ENCODE measurements at places on chromosomes 6 and 20.

GRCh38 chr6:5153186-5153585 lies 68.0 kb downstream of the PPP1R3G start:
- no peak for DNase-seq

DNA sequence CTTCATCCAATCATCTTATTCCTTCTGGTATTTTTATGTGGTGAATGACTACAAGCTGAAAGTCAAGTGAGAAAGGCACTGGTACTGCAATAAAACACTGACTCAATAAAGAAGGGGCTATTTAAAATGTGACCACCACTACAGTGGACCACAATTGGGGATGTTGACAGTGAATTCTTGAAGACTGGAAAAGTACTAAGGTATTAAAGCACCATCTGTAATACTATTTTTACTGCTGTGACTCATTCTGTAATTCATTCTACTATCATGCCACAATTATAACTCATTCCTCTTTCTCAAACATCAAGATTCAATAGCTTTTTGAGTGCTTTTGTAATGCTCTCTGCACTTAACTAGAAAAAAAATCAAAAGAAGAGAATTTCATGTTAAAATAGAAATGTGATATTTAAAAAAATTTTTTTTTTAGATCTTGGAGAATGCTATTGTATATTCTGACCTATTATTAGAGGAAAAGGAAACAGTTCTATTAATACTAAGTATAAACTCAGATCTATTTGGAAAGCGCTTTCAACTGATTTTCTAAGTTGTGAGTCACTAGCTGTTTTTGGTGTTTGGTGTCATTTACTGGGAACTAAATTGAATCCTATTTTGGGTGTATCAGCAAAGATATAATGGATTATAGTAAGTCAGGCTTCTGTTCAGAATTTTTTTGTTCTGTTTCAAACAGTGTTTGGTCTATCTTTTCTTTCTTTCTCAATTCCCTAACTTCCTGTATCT lies 104.7 kb upstream of the TMEM170B start:
- DNase-seq, result no peak

DNA sequence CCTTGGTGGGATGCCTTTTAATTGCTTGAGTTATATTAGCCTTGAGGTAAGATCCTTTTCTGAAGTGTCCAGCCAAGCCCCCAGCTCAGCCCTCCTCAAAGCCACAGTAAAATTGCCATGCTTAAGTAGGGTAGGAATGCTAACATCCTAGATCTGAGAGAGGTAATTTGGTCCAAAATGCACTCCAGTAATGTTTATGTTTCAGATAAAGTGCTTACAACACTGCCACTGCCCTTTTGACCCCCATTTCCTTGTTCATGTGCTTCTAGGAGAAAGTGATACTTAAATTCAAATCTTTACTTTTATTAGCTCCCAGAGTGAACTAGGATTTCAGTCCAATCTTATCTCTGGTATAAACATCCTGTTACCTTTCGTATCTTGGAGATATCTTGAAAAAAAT lies 318.0 kb downstream of the BMP2 start:
- DNase-seq, result no peak

- DNase-seq, result no peak
These were observed 4.5 kb downstream of the FOXO3 start for GRCh38 chr6:108565091-108565766.

DNA sequence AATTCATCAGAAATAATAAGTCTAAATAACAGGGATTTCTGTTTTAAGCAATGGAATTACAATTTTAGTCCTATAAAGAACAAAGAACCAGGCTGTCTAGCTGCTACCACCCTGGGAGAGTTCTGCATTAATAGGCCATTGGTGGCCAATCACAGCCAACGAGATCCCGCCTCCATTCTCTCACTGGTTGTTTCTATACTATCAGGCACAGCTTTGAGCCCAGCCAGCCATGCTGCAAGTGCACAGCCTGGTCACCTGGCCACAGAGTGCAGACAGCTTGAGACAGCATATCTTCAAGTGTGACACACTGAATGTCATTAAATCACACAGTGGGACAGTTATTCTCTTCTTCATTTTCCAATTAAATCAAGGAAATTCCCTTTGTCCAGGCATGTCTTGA lies 16.1 kb upstream of the RAB22A start:
- DNase-seq, result no peak

DNA sequence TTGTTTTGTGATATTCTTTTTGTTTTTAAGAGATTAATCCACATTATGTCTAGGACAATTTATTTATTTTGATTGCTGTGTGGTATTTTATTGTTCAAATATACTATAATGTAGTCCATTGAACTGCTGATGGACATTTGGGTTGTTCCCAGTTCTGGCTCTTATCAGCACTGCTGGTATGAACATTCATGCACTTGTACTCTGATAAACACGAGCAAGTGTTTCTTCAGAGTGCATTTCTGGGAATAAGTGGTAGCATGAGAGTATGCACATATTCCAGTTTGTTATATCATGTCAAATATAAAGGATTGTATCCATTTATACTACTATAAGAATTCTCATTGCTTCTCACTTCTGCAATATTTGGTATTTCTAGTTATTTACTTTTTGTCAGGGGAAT lies 7.1 kb downstream of the CALHM6 start:
- no peak for DNase-seq

GRCh38 chr6:102407886-102408741 lies 1014.6 kb downstream of the GRIK2 start:
- DNase-seq, result no peak

DNA sequence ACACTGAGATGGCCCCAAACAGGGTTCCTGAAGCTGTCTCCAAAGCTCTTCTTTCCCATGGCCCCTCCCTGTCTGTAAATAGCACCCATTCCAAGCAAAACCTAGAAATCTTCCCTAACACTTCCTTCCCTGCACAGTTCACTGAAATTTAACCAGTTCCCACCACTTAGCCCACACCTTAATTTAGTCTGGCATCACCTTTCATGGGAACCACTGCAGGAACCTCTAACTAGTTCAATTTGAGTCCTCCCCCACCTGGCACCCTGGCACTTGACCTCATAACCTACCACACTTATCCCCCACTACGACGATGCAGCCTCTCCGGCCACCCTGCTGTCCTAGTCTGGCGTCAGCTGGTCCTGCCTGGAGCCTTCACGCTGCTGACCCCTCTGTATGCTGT lies 278.7 kb downstream of the GMDS start:
- DNase-seq, result no peak

DNA sequence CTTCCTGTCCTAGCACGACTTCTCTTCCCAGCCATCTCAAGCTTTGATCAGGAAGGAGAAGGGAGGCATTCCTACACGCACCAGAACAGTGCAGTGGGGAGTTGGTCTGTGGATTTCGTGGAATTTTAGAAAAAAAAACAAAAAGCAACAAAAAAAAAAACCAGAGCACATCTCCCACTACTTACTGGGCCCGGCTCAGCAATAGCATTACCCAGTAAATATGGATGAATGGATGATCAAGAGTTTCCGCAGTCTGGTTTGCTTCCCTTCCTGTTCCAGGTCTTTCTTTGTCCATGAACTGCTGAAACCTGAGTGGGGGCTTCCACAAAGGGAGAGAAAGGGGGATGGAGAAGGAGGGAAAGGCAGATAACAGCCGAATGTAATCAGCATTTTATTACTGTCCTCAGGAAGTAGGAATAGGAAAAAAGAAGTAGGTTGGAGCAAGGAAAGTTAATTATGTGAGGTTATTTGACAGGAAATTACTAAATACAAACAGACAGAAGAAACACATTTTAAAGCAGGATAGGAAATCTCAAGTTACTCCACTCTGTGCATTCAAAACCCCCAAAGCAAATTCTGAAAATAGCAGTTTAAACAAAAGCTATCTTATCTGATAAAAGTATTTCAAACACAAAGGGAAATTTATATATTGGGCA lies 349.0 kb downstream of the PRL start:
- no peak for DNase-seq

DNA sequence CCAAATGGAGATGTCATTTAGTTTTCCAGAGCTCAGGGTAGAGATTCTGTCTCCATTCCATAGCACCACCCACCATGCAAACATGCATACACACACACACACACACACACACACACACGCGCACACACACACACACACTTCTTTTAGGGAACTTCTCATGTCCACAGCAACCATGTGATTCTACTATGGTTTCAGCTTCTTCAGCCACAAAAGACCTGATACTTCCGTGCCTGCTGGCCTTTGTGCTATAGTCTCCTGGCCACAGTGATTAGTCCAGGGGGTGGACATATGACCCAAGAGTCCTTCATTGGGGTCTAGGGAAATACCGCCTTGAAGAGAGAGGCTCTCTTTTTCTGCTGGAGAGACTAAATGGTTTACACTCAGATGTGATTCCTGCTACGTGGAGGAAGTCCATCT lies 53.5 kb downstream of the CARMIL1 start:
- no peak for DNase-seq

GRCh38 chr20:10551732-10552724 lies 116.9 kb downstream of the SLX4IP start:
- DNase-seq, result no peak

DNA sequence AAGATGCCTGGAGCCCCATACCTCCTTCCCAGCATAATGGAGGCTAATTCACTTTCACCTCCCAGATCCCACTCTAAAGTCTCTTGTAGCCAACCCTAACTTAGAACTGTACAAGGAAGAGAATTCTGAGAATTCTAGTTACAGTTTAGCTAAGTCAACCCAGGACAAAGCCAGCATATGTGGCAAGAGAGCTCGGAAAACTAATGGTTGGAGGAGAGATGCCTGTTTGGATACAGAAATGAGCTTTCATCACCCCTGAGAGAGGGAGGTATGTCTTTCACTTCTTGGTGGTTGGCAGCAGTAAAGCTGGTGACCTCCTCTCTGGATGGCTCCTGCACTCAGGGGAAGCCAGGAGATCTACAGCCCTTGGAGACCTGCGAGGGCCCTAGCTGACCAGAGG lies 252.6 kb upstream of the SUPT3H start:
- DNase-seq, result no peak

GRCh38 chr6:49662892-49663261 lies 26.2 kb upstream of the RHAG start:
- DNase-seq, result no peak

GRCh38 chr6:113959235-113959634 lies 11.7 kb downstream of the HDAC2 start:
- DNase-seq, result no peak

DNA sequence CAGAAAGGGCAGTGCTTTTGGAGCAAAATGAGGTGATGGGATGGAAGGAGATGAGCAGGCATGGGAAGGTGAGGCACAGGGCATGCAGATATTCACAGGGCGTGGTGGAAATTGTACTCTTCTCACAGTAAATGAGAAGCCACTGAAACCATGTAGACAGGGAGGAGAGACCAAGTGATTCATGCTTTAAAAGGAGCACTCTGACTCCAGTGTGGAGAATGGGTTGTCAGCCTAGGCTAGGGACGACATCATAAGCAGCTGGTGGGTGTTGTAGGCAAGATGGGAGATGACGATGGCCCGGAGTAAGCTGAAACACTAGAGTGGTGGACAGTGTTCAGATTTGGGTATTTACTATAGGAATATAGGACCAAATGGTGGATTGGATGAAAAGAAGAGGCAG lies 18.4 kb downstream of the PDE7B start:
- no peak for DNase-seq

DNA sequence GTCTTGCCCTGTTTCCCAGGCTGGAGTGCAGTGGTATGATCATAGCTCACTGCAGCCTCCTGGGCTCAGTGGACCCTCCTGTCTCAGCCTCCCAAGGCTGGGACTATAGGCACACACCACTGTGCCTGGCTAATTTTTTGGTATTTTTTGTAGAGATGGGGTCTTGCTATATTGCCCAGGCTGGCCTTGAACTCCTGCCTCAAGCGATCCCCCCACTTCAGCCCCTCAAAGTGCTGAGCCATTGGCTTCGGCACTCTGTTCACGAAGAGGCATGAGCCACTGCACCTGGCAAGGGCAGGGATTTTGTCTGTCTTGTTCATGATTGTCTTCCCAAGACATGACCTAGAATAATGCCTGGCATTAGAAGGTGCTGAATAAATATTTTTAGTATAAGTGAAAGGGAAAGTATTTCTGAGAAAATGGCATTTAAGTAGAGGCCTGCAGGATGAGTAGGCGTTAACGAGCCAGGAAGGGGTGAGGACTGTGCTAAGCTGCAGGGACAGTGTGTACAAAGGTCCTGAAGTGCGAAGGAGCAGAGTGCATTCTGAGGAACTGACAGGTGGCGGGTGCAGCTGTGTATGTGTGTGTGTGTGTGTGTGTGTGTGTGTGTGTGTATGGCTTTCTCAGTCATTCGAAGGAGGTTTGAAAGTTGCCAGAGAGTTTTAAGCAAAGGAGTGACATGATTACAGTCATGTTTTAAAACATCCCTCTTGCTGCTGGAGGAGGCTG lies 43.0 kb downstream of the VEGFA start:
- no peak for DNase-seq

DNA sequence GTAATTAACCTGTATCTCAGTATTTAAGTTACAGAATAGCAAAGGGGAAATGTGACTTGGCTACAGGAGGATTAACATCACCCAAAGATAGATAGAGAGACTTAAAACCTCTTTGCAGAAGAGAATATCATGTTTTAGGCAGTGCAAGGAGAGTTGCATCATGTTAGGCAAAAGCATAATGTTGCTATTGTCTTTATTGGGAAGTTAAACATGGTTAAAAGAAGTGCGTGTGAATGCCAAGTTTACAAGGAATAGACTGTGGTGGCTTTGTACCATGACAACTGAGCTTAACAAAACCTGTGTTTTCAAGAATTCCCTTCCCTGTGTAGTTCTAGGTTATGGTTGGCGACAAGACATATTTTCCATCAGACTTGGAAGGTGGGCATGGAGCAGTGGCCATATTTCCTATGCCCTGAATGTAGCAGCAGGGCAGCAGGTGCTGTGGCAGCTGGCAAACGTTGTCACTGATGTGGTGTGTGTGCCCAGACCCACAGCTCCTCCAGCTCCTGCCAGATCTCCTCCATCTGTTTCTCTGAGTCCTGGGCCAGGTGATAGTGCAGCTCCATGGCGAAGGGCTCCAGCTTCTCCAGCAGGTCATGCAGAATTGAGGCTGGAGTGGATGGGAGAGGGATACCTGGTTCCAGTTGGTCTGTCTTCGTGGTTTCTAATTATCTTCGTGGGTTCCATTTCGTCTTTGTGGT lies 163.3 kb downstream of the QRSL1 start:
- DNase-seq, result no peak

GRCh38 chr6:5241252-5241651 lies 19.5 kb downstream of the LYRM4 start:
- no peak for DNase-seq

- no peak for DNase-seq
These were observed 281.3 kb downstream of the BMP7 start for GRCh38 chr20:56985066-56985685.

- DNase-seq, result no peak
These were observed 2.9 kb upstream of the SASH1 start for GRCh38 chr6:148339766-148340165.

Measured in stimulated activated CD4-positive, alpha-beta T cell treated with anti-CD3 and anti-CD28 coated beads, Interleukin-1b, Interleukin-23, amount 100 ng/mL, for 1 hour (primary cell).